MCF 10A (cell line): ENCODE measurements at places on chromosomes 1 and 21.

DNA sequence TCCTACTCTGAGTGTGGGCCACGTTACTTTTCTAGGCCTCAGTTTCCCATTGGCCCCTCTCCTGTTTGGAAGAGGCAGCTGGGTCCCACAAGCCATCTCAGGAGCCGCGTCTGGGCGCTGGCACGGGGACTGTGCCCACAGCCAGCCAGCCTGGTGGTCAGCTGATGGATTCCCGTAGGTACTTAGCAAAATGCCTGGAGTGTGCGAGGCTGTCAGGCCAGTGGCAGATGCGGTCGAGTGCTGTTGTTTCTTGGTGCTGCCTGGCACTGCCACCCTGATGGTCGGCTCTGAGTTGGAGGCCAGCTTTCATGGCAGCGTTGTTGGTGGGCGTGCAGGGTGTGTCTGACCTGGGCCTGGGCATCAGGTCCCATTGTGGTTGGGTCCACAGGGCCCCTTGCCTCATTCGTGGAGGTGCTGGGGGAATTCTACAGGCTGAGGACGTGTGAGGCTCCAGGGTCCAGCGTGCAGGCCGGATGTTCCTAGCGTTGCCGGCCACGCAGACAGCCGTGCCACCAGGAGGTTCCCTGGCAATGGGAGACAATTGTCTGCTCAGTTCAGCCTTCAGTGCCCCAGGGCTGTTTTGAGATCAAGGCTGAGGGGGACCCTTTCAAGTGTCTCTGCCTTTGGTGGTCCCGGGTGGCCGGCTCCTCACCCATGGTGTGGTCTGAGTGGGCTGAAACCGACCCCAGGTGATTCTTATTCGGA is 20.9 kb downstream of the SKI start:
- no peak for DNase-seq

DNA sequence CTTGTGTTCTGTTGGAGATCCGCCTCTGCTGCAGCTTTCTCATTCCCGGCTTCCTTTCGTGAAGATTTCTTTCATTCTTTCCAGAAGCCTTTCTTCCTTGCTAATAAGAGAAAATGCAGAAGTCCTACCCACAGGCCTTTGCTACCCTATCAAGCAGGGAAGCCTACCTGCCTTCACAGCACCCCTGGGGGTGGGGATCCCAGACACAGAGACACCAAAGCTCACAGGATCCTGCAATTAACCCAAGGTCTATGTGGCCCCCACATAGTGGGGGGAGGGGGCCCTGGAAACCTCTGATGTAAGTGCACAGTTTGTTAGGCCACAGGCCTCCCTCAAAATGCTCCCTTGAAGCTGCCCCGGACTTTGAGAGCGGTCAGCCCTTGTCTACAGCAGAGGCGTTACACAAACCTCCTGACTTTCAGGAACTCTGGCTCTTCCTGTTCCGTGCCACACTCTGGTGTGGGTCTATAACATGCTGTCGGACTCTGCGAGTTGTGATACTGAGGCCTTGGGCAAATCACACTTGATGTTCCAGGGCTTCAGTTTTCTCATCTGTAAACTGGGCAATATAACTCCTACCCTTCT is 31.2 kb downstream of the NKAIN1 start:
- no peak for DNase-seq

GRCh38 chr1:206106328-206107167 is 10.6 kb downstream of the AVPR1B start:
- DNase-seq: peak; percentile 96

- peak; percentile 93 for DNase-seq
Observed at GRCh38 chr1:151990856-151991198, 2.8 kb downstream of the S100A10 start.

- DNase-seq: peak; percentile 83
Observed at GRCh38 chr1:233518344-233518743, 95.6 kb upstream of the KCNK1 start.

GRCh38 chr1:156813750-156814570 is 2.7 kb downstream of the SH2D2A start:
- DNase-seq: peak; percentile 65

- no peak for DNase-seq
Observed at GRCh38 chr1:39124282-39124681, 80.2 kb upstream of the MACF1 start.

DNA sequence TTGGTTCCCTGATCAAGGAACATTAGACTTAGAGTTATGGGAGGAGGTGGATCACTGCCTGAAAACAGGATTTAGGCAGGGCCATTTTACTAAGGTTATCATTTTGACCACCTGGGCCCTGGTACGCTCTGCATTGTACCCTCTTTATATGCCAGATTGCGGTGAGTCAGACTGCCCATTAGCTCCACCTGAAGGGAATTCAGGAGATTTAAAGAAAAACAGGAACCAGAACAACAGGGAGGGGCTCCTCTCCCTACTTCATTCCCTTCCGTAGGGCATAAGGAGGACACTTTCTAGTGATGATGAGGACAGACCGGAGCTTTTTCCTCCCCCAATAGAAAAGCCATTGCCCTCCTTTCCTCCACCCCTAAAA is 20.6 kb upstream of the ITLN1 start:
- no peak for DNase-seq

- peak; percentile 82 for DNase-seq
Observed at GRCh38 chr1:203327684-203328457, 22.6 kb downstream of the BTG2 start.

DNA sequence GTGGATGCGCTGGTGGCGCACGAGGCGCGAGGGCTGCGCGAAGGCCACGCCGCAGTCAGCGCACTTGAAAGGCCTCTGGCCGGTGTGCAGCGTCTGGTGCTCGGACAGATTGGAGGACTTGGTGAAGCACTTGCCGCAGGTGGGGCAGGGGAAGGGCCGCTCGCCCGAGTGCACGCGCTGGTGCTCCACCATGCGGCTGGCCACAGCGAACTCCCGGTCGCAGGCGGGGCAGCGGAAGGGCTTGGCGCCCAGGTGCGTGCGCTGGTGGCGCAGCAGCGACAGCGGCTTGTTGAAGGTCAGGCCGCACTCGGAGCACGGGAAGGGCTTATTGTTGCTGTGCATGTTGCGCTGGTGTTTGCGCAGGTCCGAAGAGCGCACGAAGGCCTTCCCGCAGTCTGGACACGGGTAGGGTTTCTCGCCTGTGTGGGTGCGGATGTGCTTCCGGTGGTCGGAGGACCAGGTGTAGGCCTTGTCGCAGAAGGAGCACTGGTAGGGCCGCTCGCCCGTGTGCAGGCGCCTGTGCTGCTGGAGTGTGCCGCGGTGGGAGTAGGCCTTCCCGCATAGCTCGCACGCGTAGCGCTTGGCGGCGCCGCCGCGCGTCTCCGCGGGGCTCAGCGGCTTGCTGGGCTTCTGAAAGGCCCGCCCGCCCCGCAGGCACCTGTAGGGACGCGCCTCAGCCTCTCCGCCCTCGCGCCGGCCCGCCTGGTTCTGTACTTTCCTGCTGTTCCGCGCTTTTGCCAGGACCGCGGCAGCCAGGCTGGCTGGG is 4.7 kb downstream of the ZNF648 start:
- DNase-seq: no peak

DNA sequence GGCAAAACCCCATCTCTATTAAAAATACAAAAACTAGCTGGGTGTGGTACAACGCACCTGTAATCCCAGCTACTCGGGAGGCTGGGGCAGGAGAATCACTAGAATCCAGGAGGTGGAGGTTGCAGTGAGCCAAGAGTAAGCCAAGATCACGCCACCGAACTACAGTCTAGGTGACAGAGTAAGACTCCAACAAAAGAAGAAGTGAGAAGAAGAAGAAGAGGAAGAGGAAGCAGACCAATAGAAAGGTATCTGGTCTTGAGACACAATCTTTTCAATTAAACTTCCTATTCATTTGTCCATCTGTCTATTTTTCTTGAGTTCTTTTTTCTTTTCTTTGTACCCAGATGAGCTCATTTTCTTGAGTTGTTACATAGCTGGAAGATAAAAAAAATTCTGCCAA is 55.7 kb upstream of the ACADM start:
- no peak for DNase-seq

GRCh38 chr1:198756470-198756869 is 117.6 kb downstream of the PTPRC start:
- peak; percentile 45 for DNase-seq

GRCh38 chr1:15178571-15179484 is 25.3 kb downstream of the TMEM51 start:
- DNase-seq: peak; percentile 94

DNA sequence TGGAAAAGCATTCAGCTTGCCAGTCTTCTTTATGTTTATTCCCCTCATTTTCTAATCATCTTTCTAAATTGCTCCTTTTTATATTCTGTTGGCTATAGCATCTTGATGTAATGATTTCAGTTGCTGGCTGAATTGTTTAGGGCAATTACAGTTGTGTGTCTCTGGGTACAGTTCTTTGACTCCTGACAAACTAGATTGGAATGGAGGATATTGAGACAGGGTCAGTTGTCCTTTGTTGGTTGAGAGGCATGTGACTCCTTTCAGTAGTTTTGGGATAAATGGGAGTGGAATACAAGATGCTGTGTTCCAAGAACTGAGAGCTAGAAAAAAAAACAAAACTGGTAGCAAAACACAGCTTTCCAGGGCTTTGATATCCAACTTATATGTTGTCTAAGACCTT is 1.5 kb downstream of the CENPF start:
- peak; percentile 48 for DNase-seq

DNA sequence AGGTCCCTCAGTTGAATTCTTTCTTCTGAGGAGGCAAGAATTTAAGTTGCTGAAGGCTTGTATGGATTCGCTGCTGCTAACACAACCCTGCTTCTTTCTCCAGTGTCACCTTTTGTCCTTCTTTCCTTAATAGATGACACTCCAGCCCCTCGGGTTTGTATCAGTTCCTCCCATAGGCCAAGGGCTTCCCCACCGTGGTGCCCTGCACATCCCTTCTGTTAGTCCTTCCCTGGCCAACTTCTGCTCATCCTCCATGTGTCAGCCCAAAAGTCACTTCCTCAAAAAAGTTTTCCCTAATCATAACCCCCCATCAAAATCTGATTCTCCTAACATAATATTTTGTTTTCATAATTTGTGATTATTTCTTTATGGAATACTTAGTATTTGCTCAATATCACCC is 190.4 kb downstream of the RHOU start:
- DNase-seq: no peak

DNA sequence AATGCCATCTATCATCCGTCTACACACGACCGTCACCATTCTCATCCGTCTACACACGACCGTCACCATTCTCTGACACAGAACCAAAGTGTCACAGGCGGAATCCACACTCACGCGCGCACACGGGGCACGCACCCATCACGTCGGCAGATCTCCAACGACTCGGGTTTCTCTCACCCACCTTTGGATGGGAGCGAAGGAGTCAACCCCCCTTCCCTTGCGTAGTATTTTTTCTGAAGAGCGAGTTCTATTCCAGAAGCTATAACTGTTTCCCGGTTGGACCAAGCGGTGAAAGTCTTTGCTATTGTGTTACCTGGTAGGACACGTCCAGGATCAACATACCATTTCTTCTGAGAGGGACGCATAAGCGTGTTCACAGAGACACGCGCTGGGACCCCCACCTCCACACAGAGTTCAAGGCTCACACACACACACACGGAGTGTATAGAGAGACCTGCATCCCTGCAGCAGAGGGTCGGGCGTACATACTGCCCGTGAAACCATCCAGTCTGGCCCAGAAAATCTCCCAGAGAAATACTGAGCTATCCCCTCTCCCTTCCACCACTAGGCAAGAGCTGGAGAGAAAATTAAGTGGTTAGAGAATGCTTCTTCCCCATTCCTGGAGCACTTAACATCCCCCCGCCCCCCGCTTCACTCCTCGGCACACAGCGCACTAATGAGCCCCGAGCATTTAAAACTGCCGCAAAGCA is 741 bp downstream of the DUSP10 start:
- DNase-seq: peak; percentile 51

DNA sequence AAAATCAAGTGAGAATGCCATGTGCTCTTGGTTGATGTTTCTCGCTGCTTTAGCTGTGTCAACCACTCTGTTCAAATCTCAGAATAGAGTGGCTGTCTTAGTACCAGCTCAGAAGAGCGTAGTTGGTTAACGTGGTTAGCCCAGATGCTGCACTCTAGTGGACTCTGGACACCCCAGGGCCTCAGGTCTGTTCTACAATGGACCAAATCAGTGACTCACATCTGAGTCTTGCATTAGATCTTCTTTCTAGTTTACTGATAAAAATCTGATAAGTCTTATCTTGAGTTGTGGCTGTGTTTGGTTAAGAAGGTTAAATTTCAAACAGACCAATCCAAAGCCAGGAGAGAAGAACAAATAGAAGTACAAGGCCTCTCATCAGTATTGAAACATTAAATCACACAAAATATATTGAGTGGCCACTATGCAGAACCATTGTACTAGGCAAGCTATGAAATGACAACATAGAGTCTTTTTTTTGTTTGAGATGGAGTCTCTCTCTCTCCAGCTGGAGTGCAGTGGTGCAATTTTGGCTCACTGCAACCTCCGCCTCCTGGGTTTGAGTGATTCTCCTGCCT is 104.1 kb downstream of the NR5A2 start:
- no peak for DNase-seq

DNA sequence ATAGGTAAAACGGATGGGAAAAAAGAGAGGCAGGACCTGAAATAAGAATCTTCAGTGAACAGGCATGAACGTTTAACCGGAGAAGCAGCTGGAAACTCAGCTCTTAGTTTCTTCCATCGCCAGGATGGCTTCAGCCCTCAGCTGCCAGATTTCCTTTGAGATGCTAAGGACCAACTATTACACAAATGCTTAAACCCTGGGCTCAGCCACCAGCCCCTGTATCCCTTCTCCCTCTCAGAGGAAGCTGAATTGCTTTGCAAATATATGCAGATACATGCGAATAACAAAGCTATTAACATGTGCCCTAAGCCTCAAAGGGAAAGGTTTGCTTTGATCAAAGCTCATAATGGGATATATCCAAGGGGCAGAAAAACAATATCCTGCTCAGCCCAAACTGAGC is 515.1 kb downstream of the OMA1 start:
- DNase-seq: no peak

- no peak for DNase-seq
Observed at GRCh38 chr1:116374353-116375147, 1.5 kb downstream of the ATP1A1 start.

GRCh38 chr1:54640863-54641836 is at the start of gene MROH7:
TSS of gene MROH7 (plus strand) at chr1:54641786. CDS start at chr1:54652927, 11,141 bp downstream.
- DNase-seq: no peak

GRCh38 chr1:14265495-14265894 is 333.0 kb upstream of the KAZN start:
- DNase-seq: no peak

DNA sequence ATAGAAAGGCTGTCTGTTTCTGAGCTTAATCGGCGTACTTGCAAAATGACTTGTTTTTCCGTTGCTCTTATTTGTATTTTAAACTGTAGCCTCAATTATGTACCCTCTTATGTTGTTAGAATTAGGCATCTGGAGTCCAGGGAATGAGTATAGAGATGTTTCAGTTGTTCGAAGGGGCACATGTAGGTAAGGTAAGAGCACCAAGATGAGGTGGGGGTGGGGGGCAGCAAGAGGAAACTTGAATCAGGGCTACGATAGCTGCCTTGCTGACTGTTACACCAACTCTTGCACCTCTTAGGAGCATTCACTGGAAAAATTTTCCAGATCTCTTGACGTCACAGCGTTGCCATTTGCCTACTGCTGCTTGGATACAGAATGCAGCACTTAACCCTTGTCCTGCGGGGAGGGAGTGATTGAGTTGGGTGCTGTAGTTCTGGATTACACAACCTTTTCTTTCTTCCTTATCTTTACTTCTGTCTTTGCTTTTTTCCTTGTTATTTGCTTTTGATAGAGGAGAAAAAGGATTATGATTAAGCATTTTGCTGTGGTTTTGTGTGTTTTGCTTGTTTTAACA is 3.2 kb downstream of the ATP1B1 start:
- DNase-seq: peak; percentile 94
